ENCODE measurements at places on chromosomes 3 and 15. TPM values are rescaled to one million over a fixed set of nuclear protein-coding genes. Genes with fewer than 3 reads are reported as not detected.

DNA sequence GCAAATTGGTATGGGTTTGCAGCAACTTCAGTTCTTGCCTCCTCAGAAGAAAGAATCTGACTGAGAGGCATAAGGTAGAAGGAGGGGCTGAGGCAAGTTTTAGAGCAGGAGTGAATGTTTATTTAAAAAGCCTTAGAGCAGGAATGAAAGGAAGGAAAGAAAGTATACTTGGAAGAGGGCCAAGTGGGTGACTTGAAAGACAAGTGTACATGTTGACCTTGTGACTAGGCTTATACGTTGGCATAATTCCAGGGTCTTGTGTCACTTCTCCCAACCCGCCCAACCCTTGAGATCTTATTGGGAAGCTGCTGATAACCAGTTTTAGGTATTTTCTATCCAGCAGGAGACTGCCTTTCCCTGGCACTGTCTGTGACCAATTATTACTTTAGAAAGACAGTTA lies 436.9 kb upstream of the ZNF717 start:
- no peaks in the 10 kb centered on the region for H3K36me3 ChIP-seq
- no peak for DNase-seq
- H3K4me3 ChIP-seq: no peak overlapping the region
- no peaks in the 10 kb centered on the region for H3K4me1 ChIP-seq

DNA sequence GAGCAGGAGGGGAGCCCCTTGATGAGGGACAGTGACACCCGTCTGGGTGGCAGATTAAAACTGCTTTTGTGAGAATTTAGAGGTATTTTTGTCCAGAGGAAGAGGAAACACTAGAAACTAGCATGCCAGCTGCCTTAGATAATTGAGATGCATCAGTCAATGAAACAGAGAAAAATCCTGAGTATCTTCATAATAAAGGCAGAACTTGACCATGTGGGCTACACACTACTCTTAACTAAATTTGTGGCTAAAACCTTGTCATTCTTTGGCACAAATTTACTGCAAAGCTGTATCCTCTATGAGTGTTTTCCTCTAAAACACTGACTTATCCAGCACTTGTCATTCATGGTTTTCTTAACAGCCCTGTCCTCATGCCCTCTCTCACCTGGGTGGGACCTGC lies 259.7 kb upstream of the TPM1 start:
- H3K4me3 ChIP-seq: no peak overlapping the region
- no peak for DNase-seq
- no peaks in the 10 kb centered on the region for H3K4me1 ChIP-seq

Gene SCN11A
- total RNA-seq: 0.93 TPM

- peak overlapping the region; percentile 43 for H3K27ac ChIP-seq
- no peaks in the 10 kb centered on the region for H3K4me1 ChIP-seq
- DNase-seq: no peak
- no peaks in the 10 kb centered on the region for H3K36me3 ChIP-seq
These were observed 253.5 kb upstream of the ZPLD1 start for GRCh38 chr3:102181175-102181920.

Gene LTF
- total RNA-seq: 5.5 TPM

DNA sequence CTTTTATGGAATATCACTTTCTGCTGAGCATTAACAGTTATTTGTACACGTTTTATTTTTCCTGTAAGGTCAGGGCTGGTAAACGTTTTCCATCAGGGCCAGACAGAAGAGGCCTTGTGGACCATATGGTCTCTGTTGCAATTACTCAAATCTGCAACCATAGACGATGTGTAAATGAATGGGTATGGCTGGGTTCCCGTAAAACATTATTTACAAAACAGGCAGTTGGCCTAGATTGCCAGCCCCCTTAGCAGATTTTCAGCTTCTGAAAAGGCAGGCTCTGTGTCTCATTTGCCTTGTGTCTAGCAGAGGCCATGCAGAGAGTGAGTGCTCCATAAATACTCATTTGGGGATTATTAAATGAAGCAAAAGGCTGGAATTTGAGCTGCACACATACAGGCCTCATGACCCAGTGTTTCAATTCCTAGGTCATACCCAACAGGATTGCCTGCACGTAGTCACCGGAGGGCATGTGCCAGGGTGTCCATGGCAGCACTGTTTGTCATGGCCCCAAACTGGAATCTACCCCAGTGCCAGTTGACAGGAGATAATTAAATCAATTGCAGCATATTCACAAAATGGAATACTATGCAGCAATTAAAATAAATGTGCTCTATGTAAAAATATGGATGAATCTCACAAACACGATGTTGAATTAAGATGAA lies 51.3 kb downstream of the GPD1L start:
- DNase-seq: no peak
- no peaks in the 10 kb centered on the region for H3K27me3 ChIP-seq
- H3K4me1 ChIP-seq: no peaks in the 10 kb centered on the region
- H3K36me3 ChIP-seq: no peaks in the 10 kb centered on the region

- no peaks in the 10 kb centered on the region for H3K27me3 ChIP-seq
- no peak overlapping the region for H3K27ac ChIP-seq
- DNase-seq: no peak
- H3K4me3 ChIP-seq: no peak overlapping the region
- H3K36me3 ChIP-seq: no peaks in the 10 kb centered on the region
These were observed 30.5 kb upstream of the GNB5 start for GRCh38 chr15:52221730-52222129.

Gene ZDHHC19
- 0.97 TPM for total RNA-seq

GRCh38 chr3:174710612-174711011 lies 148.5 kb upstream of the NAALADL2 start:
- no peak for DNase-seq
- no peaks in the 10 kb centered on the region for H3K27me3 ChIP-seq
- no peak overlapping the region for H3K4me3 ChIP-seq
- no peaks in the 10 kb centered on the region for H3K36me3 ChIP-seq

Gene ROPN1
- total RNA-seq: not detected

Gene PLA2G4D
- not detected for total RNA-seq
